ENCODE measurements at places on chromosomes 1 and 21. TPM values are rescaled to one million over a fixed set of nuclear protein-coding genes. Genes with fewer than 3 reads are reported as not detected.

- no peak for DNase-seq
These were observed 8.7 kb upstream of the GJA5 start for GRCh38 chr1:147769106-147769505.

DNA sequence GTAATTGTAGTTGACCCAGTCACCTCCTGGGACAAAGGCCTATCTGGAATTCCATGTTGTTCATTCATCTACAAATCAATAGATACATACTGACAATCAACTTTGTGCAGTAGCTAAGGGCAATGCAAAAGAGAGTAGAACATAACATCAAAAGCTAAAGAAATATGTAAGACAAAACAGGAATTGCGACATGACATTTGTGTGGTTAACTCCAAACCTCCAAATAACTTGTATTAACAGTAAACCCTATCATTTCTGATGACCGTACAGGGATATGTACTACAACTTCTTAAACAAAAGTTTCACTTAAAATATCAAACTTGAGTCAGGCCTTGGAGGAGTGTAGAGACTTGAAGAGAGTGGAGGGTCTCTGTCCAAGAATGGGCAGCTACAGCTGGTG lies 317.6 kb downstream of the SPATA17 start:
- DNase-seq: no peak

GRCh38 chr1:60461925-60462595 lies 388.5 kb upstream of the C1orf87 start:
- DNase-seq: no peak

GRCh38 chr21:46454142-46454541 lies 4.5 kb upstream of the DIP2A start:
- DNase-seq: no peak

- DNase-seq: peak; percentile 76
These were observed at the start of gene PCBP3 for GRCh38 chr21:45643021-45643980. PCBP3 (plus strand) TSS chr21:45643725; CDS start chr21:45850086, 206,361 bp downstream.

DNA sequence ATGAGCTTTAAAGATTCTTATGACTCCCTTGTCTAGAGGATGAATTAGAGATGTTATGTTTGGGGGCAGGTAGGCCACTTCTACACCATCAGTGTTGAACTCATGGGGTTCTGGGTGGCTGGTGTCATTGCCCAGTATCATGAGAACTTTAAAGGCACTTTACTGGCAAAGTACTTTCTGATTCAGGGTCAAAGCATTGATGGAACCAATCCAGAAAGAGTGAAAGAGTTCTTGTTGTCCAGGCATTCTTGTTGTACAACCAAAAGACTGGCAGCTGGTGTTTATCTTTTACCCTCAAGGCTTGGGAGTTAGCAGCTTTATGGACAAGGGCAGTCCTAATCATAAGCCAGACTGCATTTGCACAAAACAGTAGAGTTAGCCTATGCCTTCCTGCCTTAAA lies 673.0 kb downstream of the USP25 start:
- no peak for DNase-seq

DNA sequence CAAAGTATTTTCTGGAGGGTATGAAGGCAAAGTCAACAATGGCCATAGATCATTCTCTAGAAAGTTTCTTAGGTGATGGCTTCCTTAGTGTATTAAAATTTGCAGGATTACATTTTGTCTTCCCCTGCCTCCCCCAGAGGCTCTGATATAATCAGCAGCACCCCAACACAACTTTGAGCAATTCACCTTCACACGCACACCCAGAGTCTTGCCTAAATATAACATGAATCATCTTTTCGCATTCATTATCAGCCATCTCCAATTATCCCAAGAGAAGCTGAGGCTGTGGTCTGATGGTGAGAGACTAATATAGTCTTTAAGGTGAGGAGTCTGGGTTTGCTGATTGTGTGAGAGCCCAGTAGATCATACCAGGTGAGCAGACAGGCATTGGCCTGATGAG lies 343.0 kb downstream of the RRAGC start:
- DNase-seq: no peak

- DNase-seq: no peak
These were observed 88.9 kb downstream of the TMEM53 start for GRCh38 chr1:44585315-44585920.

DNA sequence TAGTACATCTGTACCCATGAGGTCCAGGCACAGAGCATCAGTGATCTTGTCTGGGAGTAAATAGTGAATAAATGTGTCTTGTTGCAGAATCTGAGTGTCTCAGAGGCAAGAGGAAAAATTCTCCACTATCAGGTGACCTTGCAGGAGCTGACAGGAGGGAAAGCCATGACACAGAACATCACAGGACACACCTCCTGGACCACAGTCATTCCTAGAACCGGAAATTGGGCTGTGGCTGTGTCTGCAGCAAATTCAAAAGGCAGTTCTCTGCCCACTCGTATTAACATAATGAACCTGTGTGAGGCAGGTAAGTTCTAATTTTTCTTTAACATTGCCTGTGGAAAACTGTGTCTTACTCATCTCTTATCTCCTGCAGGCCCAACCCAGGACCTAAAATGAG lies 43.1 kb downstream of the IL12RB2 start:
- DNase-seq: no peak

GRCh38 chr1:161115132-161115711 lies 2.6 kb downstream of the PFDN2 start:
- DNase-seq: no peak

DNA sequence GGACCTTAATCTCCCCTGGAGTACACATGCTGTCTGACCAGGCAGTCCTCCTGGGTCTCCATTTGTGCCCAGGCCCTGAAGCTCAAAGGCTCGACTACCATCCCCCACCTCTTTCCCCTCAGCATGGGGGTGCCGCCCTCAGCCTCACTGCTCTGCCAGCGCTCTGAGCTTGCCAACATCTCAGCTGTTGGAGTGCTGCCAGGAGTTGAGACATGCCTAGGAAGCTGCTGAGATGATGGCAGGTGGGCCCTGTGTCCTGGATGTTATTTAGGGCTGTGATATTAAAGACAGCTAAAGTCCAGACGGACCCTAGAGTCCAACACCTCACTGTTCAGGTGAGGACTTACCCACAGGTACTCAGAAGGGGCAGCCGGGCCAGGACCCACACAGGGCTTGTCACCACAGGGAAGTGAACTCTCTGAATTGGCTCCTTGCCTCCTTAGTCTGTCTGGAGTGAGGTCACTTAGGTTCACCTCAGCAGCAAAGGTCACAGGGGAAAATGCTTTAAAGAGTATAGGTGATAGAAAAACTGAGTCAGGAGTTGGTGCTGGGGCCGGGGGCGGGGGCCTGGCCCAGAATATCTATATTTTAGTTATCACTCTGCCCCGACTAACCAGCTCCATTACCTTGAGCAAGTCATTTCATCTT lies 19.7 kb upstream of the KCNC4 start:
- DNase-seq: no peak

GRCh38 chr1:97767381-97767780 lies 153.5 kb downstream of the DPYD start:
- DNase-seq: no peak

DNA sequence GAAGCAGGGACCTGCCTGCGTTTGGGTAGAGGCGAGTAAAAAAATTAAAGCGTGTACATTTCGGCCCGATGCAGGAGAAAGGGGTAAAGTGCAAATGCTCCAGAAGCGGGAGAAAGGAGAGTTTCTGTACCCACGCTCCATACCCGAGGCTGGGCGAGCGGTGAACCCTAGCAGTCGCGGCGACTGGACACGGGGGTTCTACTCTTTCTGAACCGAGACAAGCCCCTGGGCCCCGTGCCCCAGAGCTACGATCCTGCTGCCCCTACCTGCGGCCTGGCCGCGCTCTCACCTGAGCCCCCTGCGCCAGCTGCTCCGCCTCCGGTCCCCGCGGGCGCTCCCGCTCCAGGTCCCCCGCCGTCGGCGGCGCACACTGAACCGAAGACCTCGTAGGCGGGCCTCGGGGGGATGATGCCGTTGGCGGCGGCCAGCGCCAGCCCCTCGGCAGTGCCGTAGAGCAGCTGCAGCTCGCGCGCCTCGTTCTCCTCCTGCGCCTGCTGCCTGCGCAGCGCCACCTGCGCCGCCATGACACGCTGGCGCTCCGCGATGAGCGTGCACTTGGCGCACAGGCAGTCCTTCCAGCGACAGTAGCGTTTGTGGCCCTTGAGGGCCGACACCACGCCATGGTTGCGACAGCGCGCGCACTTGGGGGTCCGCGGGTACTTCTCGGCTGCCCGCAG lies 2.4 kb downstream of the DMRTA2 start:
- DNase-seq: peak; percentile 32

DNA sequence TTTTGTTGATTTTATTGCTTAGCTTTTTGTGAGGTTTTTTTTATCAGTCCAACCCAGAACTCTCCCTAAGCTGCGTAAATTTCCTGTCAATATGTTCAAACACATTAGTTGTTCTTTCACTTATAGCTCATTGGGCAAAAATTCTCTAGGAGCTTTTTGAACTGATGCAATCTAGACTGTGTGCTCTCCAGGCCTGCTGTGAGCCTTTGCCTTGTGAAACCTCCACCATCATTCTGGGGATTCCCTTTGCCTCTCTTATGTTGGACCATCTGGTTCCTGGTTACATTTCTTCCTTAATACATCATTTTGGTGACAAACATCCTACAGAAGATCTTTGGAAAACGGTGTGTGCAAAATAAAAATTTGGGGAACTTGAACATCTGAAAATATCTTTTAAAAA lies 247.2 kb downstream of the LRRC7 start:
- no peak for DNase-seq

DNA sequence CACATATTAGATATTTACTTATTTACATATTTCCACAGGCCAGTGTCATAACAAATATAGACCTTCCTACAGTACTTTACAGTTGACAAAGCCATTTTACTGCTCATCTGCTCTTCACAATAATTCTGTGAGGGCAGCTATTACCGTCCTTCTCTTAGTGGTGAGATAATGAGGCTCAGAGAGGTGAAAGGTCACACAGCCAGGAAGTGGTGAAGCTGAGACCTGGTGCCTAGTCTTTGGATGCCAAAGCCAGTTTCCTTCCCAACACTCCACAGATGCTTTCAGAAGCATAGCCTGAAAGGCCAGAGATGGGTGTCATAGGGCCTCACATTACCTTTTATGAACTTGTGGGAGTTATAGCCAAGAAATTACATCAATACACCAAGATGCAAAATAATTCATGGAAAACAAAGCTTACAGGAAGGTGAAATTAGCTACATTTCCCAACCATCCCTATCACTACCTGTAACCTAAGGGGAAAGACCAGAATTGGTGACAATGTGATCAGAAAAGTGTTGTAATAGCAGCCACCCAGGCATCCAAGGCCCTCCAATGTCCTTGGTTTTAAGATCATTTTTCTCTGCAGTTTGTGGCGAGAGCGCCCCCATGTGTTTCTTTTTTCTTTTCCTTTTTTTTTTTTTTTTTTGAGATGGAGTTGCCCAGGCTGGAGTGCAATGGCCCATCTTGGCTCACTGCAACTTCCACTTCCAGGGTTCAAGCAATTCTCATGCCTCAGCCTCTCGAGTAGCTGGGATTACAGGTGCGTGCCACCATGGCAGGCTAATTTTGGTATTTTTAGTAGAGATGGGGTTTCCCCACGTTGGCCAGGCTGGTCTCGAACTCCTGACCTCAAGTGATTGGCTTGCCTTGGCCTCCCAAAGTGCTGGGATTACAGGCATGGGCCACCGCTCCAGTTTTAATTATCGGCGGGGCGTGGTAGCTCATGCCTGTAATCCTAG lies 26.5 kb upstream of the RPL11 start:
- DNase-seq: no peak

- no peak for DNase-seq
These were observed 7.2 kb downstream of the CD34 start for GRCh38 chr1:207903767-207904166.

- no peak for DNase-seq
These were observed 44.9 kb upstream of the TINAGL1 start for GRCh38 chr1:31531177-31531999.

DNA sequence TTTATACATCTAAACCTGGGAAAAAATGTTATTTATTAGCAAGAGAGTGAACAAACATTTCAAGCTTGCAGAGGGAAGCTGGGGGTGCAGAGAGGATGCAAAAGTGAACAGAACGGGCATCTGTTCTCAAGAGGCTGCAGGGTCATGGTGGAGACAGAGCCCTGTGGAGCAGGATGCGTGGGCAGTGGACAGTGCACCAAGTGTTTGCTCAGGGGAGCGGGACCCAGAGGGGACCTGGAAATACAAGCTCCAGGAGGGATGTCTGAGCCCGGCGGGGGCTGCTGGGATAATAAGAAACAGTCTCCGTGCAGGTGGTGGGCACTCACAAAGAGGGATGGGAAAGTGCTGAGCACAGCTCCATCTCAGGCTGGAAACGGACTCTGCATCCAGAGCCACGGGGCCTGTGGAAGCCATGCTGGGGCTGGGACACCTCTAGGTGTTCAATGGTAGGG lies 105.3 kb upstream of the SLC45A1 start:
- DNase-seq: no peak

DNA sequence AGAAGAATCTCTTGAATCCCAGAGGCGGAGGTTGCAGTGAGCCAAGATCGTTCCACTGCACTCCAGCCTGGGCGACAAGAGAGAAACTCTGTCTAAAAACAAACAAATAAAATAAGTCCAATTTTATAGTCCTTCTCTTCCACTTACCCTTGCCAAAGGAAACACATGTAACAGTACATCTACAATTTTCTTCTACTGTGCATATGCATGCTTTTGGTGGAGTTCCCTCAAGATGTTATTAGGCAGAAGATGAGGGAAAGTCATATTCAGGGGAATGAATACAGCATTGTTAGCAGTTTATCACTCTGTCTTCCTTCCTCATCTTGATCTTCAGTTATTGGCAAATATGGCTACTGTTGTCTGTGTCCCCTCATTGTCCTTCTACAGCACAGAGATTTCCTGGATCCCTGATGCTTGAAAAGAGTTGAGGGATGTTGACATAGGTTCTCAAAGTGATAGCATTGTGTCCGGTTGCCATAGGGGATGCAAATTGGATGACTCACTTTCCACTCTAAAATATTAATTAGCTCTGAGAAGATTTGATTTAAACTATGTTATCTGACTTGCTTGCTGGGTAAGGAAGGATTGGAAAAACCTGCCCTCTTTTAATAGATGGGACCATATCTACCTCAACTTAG lies 1173.6 kb downstream of the KCNT2 start:
- DNase-seq: no peak

DNA sequence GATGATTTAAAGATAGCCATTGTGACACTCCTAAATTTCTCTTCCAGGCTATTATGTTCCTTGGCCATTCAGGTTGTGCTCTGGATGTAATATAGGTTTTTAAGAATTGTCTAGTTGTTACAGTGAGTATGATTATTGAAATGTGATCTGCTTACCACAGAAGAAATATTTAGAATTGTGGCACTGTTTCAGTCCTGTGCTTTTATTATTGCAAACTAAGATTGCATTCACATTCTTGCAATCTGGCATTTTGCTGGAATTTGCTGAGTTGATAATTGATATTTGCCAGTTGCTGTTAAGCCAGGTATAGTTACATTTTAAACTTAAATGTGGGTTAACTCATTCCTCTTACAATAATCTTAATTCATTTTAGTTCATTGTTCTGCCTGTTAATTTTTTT lies 22.3 kb downstream of the EXO1 start:
- DNase-seq: no peak

GRCh38 chr1:203597331-203598090 lies 29.1 kb upstream of the ATP2B4 start:
- DNase-seq: no peak

The COL6A1 gene
- polyA plus RNA-seq: 470 TPM

The CCDC185 gene
- not detected for polyA plus RNA-seq

The C1orf141 gene
- 0.22 TPM for polyA plus RNA-seq

The LY9 gene
- polyA plus RNA-seq: 0.72 TPM

The MROH7 gene
- 25.1 TPM for polyA plus RNA-seq

The TBX15 gene
- 0.04 TPM for polyA plus RNA-seq

The KCNK1 gene
- 8.0 TPM for polyA plus RNA-seq

The NBPF4 gene
- polyA plus RNA-seq: not detected

The DNAJC6 gene
- 8.6 TPM for polyA plus RNA-seq

The FAM78B gene
- polyA plus RNA-seq: 3.5 TPM

All from large intestine (tissue), 12 donors.